Stimulated activated CD4-positive, alpha-beta T cell treated with anti-CD3 and anti-CD28 coated beads, Interleukin-15, amount 100 ng/mL, for 24 hours (primary cell): ENCODE measurements at places on chromosomes 2 and 18.

DNA sequence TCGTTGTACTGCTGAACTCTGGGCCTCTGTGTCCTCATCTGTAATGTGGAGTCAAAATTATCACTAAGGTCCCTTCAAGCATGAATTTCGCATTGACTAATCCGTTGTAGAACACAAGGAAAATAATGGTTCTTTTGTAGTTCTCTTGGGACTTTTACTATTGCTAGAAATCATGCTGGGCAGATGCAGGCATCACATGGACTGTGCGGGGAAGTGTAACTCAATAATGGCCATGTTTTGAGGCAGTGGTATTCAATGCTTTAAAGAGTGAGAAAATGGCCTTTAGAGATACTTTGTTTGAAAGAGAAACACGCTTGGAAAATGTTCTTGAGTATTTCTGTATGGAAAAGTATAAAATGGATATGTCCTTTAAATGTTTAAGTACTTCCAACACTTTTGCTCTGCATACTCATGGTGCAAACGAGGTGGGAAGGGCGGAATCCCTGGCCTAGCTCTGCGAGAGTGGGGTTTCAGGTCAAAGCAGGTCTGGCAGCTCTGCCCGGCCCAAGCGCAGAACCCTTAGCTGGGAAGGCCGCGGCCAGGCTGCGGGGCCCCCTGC is 117.3 kb upstream of the MSTN start:
- no peak for DNase-seq

DNA sequence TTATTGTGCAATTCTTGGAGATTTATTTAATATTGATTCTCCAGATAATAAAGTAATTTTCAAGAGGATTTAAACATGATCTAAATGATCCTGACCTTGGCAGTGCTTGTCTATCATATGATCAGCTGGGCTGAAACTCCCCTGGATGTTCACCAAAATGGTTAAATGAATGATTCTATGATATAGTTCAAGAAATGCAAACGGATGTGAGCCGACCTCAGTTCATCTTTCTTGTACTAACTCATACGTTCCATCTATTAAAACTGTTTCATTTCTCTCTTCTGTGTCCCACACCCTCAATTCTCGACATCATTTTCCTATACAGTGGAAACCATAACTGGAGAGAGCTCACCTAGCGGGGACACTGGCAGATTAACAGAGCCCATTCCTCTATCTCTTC is 281.7 kb upstream of the CCDC68 start:
- no peak for DNase-seq

DNA sequence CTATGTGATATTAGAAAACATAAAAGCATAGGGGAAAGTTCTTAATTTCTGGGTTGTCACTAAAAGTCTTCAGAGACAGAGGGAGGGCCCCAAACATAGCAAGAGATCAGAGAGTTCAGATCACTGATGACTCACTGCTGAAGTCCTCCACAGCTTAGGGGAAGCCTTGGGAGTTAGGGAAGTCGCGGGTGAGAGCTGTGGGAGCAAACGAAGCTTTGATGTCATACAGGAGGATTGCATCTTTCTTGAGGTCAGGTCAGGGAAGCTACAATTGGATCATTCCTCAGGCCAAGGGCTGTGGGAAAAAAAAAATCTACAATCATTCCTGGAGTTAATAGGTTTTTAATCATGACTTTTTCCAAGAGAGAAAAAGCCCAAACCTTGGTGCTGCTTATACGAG is 96.2 kb downstream of the COPS8 start:
- no peak for DNase-seq

DNA sequence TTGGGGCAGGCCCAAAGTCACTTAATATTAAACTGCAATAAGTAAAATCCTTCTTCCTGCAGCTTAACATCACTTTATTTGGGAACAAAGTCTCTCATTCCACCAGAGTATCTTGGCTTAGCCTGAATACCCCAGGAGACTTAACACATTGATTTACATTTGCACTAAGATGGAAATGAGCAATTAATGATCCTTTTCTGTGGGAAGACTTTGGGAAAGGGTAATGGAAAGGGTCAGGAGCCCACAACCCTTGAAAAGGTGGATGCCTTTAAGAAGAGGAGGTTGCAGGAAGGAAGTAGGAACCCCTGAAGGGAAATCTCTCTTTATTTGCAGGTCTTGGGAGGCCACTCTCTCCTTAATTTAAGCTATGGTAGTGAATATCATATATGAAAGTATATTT is 28.0 kb upstream of the BARD1 start:
- no peak for DNase-seq

- no peak for DNase-seq
These were observed 144.0 kb downstream of the EML6 start for GRCh38 chr2:54867457-54867856.

GRCh38 chr2:96147593-96148201 is 2.5 kb upstream of the DUSP2 start:
- peak; percentile 51 for DNase-seq

GRCh38 chr2:8255448-8255800 is 426.4 kb upstream of the ID2 start:
- DNase-seq = no peak

DNA sequence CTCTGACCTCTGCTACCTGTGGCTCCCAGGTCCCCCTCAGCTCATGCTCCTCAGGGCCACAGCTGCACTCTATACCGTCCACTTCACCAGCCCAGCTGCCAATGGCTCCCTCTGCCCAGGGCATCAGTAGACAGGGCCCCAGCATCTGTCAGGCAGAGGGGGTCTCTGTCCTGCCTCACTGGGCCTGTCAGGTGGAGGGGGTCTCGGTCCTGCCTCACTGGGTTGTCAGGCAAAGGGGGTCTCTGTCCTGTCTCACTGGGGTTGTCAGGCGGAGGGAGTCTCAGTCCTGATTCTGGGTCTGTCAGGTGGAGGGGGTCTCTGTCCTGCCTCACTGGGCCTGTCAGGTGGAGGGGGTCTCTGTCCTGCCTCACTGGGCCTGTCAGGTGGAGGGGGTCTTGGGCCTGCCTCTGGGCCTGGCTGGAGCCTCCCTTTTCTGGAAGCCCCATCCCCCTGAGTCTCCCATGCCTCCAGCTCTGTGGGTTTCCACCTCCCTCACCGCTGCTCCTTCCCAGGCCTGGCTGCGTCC is 19.9 kb downstream of the SNORC start:
- no peak for DNase-seq

DNA sequence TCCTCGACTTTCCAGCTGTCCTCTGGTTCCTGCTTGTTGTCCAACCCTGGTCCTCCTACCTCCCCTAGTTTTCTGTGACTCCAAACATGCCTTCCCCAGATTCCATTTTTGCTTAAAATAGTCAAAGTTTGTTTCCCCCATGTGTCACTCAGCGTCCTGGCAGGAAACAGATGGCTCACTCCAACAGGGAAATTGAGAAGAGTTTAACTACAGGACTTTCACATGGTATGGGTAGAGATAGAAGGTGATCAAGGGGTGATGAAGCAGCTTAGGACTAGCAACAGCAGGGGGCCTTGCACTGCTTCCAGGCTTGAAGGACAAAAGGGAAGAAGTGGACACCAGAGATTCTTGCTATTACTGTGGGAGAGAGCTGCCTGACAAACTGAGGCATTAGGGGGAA is 6.1 kb upstream of the CUL3 start:
- no peak for DNase-seq

- no peak for DNase-seq
These were observed 38.2 kb upstream of the MAL start for GRCh38 chr2:94987074-94988020.

GRCh38 chr18:67081482-67082211 is 434.9 kb downstream of the DSEL start:
- no peak for DNase-seq

- no peak for DNase-seq
These were observed 298.6 kb upstream of the MAP2 start for GRCh38 chr2:209125291-209125690.

- no peak for DNase-seq
These were observed 432.1 kb downstream of the MEIS1 start for GRCh38 chr2:66867063-66867441.
